ENCODE measurements at places on chromosomes 12 and 14.

DNA sequence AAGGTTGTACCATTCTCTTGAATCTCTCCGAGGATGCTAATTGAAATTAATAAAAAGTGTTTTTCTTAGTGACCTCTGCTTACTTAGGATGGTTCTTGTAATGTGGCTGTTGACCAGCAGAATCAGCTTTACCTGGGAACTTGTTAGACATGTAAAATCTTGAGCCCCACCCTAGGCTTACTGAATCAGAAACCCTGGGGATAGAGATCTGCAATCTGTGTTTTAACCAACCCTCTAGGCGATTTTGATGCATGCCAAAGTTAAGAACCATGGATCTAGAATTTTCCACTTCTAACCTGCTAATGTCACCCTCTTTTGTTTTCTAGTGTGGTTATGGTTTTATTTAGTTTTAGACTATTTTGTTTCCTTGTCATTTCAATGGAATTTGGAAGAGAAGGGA lies 6.5 kb downstream of the NUBPL start:
- no peak for DNase-seq

DNA sequence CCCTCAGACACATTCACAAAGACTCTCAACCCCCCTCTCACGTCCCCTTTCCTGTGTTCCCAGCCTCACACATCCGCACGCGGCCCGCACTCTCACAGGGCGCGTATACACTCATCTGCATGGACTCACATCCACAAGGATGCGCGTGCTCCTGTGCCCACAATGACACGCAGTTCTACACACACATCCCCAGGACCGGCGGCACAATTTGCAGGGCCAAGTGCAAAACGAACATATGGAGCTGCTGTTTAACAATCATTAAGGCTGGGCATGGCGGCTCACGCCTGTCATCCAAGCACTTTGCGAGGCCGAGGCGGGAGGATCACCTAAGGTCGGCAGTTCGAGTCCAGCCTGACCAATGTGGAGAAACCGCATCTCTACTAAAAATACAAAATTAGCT lies 36.4 kb upstream of the EML1 start:
- no peak for DNase-seq

DNA sequence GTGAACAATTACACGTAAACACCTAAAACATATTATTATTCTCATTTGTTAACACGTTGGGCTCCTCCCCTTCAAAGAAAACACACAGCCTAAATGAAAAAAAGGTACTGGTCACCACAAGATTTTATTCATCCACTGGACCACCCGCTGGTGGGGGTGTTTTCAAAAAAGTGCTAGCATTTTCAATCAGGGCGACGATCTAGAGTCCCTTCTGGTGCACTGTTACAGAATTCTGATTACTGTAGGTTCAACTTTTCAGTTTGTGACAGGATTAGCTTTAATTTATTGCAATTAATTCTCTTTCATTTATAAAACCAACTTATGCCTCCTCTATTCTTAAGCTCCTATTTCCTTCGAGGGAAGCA lies 443 bp downstream of the MAGOHB start:
- no peak for DNase-seq

DNA sequence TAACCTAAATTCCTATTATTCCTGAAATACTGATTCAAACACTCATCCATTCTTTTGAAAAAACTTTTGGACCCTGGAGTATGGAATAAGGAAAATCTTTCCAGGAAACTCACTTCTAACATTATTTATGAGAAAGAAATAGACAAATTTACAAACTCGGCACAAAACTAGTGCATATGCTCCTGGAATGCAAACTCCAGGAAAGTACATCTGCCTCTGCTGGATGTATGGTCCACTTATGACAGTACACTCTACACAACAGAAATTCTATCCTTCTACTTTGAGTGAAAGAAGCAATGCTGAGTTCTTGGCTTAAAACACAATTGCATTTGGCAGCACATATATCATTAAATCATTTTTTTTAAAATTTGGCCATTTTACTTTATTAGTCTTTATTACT lies 700.5 kb upstream of the STXBP6 start:
- no peak for DNase-seq

GRCh38 chr14:95220663-95221231 lies 63.4 kb upstream of the DICER1 start:
- DNase-seq, result no peak

- no peak for DNase-seq
Observed at GRCh38 chr12:79549531-79550271, 141.1 kb downstream of the PAWR start.

DNA sequence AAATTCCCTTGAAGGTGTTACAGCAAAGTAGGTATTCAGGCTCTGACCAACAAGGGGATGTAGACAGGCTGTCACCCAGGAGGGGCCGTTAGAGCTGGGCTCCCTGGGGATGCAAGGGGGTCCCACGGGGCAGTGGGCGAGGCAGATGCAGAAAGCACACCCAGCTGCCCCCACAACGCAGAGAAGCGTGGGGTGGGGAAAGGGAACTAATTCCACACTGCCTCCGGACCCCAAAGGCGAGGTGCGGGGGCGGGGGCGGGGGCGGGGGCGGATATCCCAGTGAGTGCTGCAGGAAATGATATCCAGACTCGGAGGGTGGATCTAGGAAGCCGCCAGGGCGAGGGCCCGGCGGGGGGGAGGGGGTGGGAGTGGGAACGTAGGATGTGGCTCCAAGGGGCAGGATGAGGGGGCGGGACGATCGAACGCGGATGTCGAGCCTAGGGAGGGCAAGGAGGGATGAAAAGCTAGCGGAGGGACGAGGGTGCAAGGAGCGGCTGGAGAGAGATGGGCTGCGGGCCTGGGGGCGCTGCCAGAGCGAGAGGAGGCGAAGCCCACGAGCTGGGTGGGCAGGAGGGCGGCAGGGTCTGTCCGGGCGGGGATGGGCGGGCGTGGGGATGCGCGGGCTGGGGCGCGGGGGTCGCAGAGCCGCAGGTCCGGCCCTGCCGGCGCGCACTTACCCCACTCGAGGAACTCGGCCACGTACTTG lies 874 bp downstream of the CDC42BPB start:
- DNase-seq, result no peak

DNA sequence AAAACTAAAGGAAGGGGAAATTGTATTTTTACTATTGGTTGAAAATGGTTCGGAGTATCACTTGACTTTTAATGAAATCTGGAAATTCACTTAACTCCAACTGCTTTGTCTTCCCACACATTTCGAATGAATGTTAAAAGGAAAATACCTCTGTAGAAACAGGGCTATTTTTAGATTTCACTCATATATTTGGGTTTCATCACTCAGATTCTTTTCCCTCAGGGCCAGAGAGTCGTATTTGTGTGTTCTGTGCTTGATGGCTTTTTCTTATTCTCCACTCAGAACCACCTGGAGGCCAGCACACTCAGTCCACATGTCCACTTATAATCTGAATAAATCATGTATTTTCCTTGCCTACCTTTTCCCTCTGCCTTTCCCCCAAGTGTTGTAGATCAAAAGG lies 40.0 kb downstream of the DAAM1 start:
- DNase-seq, result no peak
